SK-N-SH (cell line): ENCODE measurements at places on chromosomes 5 and 9.

GRCh38 chr5:32709750-32710549, 1.2 kb upstream of the NPR3 start:
- DNase-seq, result peak; percentile 71

- peak; percentile 82 for DNase-seq
Measured at GRCh38 chr9:16726718-16727451, 143.6 kb downstream of the BNC2 start.

GRCh38 chr5:40477856-40478546, 201.7 kb upstream of the PTGER4 start:
- DNase-seq, result no peak

DNA sequence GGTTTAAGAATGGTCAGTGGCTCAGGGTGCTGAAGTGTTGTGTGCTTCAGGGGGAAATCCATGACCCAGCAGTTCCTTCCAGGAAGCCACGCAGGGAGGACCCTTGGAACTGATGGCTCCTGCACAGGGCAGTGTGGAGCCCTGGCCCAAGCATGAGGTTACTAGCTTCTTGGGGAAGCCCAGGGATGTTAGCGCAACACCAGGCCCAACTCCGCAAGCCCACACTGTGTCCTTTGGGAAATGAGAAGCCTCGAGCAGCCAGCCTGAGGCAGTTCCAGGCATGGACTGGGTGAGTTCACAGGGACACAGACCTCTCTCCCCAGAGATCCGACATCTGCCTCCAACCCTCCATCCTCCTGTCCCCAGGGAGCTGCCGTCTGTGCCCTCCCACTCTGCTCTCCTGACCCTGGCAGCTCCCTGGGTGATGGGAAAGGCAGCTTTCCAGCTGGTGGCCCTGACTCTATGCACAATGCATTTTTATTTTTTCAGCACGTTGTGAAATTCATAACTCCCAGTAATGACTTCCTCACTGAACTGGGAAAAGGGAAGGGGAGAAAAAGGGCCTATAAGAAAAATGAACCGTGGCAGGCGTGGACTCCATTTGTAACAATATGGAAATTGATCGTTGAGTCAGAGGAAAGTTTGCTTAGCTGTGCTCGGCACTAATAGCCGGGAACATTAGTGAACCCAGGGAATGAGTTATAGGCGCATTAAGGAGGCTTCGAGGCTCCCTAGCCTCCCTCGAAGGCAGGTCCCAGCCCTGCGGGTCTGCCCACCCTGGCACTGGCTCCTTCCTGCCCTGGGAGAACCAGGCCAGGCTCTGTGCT, 34.1 kb downstream of the LMX1B start:
- no peak for DNase-seq

DNA sequence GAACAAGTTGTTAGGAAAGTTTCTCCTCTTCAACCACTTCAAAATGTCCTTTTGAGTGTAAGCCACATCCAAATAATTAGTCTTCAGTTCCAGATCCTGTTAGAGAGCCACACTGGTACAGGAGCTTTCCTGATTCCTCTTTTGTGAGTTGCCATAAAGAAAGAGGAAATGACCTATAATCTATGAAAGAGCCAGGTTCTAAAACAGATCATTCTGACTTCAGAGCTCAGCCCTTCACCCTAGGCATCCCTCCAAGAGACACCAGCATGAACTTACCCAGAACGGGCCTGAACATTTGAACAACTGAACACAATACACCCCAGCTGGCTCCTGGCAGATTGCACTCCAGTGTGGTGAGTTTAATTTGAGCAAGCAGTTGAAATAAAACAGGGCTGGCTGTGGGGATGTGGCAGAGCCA, 25.7 kb downstream of the SLC1A1 start:
- no peak for DNase-seq

DNA sequence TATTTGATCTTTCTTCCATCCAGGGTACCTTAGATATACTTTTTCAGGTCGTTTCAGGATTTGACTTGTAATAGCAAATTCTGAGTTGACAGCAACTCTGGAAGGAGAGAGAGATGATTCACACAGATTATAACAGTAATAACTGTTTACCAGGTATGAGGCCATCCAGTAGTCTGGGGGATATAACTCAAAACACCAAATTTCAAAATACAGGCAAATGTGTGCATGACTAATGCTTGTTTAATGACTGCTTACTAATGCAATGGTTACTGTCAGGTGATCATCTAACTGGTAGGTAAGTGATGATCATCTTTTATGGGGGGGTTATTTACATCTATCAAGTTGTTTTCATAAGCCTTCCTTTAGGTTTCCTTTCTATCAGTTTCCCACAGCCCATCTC, 412.3 kb downstream of the MAT2B start:
- DNase-seq, result no peak

- peak; percentile 78 for DNase-seq
Measured at GRCh38 chr5:116572350-116573278, 2.0 kb downstream of the SEMA6A start.

GRCh38 chr5:80161165-80161564, 94.7 kb downstream of the SERINC5 start:
- no peak for DNase-seq
